ENCODE measurements at places on chromosomes 2 and 18.

DNA sequence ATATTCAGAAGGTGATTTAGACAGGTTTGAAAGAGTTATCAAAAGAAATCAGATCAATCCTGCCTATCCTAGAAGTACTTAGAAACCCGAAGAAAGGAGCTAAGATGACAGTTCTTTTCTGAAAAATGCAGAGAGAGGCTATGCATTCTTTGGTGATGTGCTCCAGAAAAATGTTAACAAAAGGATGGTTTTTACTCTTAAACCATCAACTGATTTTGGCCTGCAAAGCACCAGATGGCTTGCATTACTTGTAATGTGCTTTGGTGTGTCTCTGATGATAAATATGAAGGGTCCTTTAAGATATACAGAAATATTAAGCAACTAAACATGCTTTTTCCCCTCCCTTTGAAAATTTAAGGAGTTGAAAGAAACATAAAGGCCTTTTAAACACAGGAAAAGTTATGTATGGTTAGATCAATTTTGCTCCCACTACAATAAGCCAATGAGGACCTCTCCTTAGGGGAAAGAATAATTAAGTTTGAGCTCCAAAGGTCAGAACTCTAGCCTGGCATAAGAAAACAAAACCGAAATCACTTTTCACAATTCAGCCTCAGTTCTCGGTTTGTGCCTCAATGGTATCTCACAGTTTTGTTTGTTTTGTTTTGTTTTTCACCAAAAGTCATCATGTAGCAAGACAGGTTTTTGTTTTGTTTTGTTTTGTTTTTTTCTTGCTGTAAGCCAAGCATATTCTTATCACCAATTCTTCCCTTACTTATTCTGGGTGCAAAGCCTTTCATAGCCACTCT lies 302.4 kb upstream of the NT5C1B start:
- no peak for DNase-seq

DNA sequence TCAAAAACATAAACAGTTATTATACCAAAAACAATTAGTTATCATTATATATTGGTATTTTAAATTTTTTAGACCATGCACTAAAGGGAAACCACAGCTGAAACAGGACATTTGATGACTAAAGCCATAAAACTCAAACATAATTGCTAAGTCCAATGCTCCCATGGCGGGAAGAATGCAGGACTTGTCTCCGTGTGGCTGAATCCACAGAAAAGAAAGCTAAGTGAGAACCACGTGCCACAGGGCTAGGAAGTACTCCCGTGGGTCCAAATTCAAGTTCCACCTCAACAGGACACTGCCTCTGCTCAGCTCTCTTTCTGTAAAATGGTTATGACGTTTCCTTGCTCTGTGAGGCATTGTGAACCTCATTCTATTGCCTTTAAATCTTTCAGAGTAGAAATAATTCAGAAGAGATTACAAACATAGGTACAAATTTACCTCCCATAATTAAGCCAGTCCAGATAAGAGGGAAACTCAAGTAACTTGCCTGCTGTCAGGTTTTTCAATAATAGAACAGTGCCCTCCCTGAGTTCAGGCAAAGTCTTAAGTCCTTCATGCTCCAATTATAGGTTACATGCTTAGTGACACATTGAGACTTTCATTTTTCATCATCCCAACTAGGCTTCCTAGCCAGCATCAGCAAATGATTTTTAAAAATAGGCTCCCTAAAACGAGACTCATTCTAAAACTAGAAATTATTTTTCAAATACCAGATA lies 36.7 kb downstream of the FTCDNL1 start:
- DNase-seq, result no peak

- DNase-seq, result no peak
Measured at GRCh38 chr2:28173377-28173776, 219.3 kb upstream of the FOSL2 start.

DNA sequence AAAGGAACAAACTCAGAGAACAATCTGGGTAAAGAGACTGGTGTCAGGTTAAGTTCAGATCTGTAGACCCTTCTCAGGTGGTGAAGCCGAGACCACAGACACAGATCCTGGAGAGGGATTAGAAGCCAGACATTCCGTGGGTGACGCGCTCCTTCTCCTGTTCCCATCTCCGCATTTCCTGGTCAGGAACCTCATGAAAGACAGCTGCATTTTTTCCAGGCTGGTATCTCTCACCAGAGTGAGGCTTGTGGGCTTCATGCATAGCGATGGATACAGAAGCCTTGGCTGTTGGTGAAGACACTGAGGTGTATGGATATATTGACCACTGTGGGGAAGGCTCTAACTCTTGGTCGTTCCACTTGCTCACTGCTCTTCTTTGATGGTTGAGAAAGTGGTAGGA lies 152.6 kb downstream of the FAM210A start:
- DNase-seq, result no peak

- DNase-seq, result no peak
Measured at GRCh38 chr2:11072550-11072949, 82.7 kb upstream of the SLC66A3 start.

DNA sequence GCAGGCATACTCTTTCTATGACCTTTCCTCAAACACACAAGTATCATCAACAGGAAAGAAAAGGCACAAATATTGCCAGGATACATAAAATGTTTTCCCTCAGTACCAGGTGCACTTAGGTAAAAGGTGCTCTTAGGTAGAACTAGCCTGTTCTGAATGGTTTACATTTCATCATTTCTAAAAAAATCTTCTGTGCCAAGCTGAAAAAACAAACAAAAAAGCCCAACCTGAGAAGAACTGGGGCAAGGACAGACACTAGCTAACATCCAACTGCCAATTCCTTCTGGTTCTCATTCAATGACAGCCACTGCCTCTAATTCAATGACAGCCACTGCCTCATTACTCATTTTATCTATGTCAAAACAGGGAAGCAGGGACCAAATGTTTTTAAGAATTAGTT lies 68.5 kb downstream of the SPIRE1 start:
- no peak for DNase-seq

DNA sequence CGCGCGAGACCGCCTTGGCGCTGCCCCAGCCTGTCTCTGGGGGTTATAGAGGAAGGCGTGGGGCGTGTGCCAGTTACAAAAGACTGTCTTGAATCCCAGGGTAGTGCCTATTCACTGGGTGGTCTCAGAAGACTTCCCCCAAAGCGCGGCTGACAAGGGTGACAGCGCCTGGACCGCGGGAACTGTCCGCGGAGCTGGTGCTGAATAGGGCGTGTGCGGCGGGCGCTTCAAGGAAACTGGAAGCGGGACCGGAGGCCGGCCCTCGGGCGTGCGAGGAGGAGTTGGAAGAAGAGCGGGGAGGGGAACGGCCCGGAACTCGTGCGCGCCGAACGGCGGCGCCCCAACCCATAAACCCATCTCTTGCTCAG lies 2.3 kb downstream of the EGR4 start:
- no peak for DNase-seq

DNA sequence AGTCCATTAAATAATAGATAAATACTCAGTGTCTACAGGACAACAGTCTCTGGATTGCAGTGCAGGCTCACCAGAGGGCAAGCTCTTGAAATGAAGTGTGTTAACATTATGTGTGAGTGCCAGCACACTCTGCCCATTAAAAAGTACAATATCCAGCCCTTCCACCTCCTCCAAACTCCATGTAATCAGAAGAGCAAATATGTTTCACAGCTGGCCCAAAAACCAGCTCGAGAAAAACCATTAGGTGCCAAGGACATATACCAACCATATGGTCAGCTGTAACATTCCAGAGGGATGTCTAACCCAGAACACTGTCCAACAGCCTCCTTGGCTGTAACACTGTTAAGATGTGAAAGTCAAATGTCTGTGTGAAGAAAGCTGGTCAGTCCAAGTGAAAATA lies 112.2 kb downstream of the ZNF385B start:
- no peak for DNase-seq

DNA sequence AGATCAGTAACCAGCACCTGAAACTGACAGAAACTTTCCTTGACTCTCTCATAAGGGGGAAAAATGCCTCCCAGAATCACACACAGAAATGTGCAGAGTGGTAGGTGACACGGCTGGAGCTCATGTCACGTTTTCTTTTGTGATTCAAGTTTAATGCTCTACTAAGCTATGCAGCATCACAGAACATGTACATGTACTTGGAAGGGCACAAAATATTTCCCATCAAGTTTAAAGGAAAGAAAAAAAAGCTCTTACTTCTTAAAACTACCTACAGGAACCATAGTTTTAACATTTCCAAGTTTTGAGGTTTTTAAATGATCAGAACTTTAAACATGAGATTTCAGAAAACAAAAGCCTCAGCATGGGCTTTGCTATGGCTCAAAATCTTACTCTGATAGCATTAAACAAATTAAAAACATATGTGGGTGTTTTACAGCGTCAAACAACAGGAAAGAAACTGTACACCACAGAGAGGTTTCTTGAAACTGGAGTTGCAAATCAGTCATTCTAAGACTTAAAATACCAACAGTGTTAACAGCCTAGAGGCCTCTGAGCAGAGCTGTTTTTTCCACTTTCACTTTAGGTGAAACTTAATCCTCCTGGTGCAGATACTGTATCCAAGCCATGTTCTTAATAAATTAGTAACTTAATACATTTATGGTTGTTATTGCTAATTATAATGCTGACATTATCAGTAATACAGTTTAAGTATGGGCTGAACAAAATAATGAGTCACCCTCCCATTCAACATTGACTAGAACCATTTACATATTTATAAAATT lies 30.1 kb downstream of the MBP start:
- DNase-seq, result no peak

DNA sequence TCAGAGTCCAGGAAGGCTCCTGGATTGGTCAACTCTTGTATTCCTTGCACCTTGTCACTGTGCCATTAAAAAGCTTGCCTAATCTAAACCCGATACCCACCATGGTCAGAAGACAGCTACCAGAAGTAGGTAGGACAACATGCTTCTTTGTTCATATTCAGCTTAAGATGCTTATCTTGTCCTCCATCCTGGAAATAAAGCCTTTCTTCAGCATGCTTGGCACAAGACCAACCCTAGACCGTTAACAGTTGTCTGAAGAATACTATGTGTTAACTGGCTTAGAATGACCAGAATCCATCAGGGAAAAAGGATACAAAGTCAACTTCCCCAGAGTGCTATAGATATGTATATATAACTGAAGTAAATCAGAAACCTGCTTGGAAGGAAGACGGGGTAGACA lies 193.9 kb downstream of the ZRANB3 start:
- DNase-seq, result no peak

DNA sequence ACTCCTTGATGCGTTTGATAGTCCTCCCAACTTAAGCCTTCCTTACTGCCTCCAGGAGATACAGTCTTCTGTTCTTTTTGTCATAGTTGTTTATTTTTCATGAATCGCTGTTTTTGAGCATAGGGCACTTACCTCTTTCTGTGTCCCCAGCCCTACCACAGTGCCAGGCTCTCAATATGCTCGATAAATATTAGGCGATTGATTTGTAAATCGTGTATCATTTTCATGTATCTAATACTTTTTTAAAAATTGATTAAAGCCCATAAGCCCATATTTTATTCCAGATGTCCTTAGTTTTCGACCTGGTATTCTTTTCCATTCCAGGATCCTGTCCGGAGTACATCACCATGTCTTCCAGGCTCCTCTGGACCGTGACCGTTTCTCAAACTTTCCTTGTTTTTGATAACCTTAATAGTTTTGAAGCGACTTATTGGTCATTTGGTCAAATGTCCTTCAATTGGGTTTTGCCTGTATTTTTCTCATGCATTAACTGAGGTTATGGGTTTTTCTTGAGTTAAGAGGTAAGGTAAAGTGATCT lies 444 bp upstream of the MMADHC start:
- DNase-seq, result no peak

DNA sequence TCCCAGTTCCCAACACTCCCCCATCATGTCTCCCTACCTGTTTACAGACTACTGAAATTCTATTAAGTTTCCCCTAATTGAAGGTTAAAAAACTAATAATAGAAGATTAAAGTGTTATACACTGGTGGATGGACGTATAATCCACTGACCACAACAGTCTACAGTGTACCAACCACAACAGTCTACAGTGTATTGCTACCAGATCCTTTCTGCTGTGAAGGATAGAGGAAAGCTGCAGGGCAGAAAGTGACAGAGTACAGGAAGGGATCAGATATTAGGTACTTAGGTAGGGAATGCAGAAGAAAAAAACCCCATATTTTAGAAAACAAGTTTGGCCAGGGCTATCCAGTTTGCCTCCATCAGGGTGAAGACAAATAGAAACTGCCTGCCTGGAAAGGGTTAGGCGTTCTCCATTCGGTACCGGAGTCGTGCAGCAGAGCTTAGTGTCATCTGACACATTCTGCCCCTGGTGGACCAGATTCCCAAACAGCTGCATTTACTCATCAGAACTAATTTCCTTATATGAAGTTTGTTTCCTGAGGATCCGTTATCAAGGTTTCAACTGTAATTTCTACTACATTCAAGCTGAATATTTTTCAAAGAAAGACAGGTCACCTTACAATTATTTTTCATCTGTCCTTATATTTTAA lies 49.9 kb downstream of the KLF7 start:
- DNase-seq, result no peak

GRCh38 chr2:12222554-12222953 lies 476.1 kb downstream of the LPIN1 start:
- no peak for DNase-seq

DNA sequence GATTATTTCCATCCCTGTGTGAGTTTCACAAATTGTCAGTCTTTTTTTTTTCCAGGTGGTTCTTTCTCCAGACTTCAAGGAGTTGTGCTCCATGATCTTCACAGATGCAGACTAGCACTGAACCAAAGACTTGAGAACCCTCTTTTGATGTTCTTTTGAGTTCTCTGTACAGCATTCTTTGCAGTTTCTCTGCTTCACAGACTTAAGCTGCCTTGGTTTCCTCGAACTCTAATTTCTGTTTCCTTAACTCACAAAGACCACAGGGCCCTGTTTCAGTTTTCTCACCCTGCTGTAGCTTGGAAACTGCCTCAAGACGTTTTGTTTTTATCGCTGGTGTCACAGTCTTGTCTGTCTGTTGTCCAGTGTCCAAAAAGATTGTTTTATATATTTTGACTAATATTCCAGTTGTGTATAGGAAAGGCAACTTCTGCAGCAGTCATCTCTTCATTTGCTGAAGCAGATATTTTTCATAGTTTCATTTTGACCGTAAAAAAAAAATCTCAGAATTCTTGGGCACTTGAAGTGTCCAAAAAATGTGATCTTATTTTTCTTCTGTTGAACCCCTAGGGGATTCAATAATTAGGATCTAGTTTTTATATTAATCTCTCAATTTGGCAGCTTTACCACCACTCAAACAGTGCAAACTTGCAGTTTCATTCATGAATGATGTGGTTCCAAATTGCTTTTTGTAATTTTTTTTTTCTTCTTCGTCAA lies 97.0 kb upstream of the MC4R start:
- no peak for DNase-seq

GRCh38 chr2:75142081-75142480 lies 57.2 kb downstream of the TACR1 start:
- no peak for DNase-seq

GRCh38 chr2:5368263-5368662 lies 323.9 kb upstream of the SOX11 start:
- no peak for DNase-seq
